Articular chondrocyte of knee joint (primary cell): ENCODE measurements at places on chromosomes 13 and 19. TPM values are rescaled to one million over a fixed set of nuclear protein-coding genes. Genes with fewer than 3 reads are reported as not detected.

The CASP14 gene
- not detected in 2 replicates for total RNA-seq

The NDUFB7 gene
- total RNA-seq = 147 and 171 TPM in 2 replicates

The GFY gene
- not detected in 2 replicates for total RNA-seq

The BRSK1 gene
- total RNA-seq = 0.65 TPM in 2 replicates

The POLR1G gene
- total RNA-seq = 4.2 and 4.6 TPM in 2 replicates

The NKPD1 gene
- under 0.01 TPM in 1 of 2 replicates, not detected in the other for total RNA-seq

The KLK14 gene
- total RNA-seq = not detected in 2 replicates

The PRSS57 gene
- not detected in 2 replicates for total RNA-seq

The SEMA6B gene
- total RNA-seq = 0.43 and 1.7 TPM in 2 replicates

The ABCC4 gene
- 19.7 and 21.0 TPM in 2 replicates for total RNA-seq

The DENND1C gene
- total RNA-seq = not detected in 2 replicates

The BICRA gene
- 4.4 and 4.8 TPM in 2 replicates for total RNA-seq

The CYP4F3 gene
- total RNA-seq = not detected in 2 replicates

The NLRP12 gene
- not detected in 2 replicates for total RNA-seq

The ZNF773 gene
- total RNA-seq = 16.7 and 20.9 TPM in 2 replicates

The TMEM145 gene
- not detected in 2 replicates for total RNA-seq

The DGKH gene
- 11.9 and 12.8 TPM in 2 replicates for total RNA-seq

The APOC4 gene
- total RNA-seq = not detected in 2 replicates

The SYT5 gene
- not detected in 2 replicates for total RNA-seq
